EL (cell line): ENCODE measurements at places on chromosomes 2 and 18.
A peak's percentile ranks its signal among the peaks of the same experiment; 100 is the strongest.

DNA sequence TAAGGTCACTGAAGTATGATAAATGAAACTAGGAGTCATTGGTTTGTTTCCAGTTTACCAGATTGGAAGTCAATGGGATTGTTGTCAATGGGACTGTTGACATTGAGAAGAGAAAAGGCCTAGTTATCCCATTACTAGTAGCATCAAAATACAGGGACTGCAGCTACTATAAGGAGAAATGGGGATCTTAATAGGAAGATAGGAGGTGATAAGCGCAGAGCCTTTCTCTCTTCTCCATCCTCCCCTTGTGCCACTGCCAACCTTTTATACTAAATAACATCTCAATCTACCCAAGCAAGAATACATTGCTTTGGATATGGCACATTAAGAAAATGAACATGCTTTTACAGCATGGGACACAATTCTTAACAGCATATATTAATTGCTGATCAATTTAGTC, 10.5 kb upstream of the BBS5 start:
- no peak for DNase-seq

DNA sequence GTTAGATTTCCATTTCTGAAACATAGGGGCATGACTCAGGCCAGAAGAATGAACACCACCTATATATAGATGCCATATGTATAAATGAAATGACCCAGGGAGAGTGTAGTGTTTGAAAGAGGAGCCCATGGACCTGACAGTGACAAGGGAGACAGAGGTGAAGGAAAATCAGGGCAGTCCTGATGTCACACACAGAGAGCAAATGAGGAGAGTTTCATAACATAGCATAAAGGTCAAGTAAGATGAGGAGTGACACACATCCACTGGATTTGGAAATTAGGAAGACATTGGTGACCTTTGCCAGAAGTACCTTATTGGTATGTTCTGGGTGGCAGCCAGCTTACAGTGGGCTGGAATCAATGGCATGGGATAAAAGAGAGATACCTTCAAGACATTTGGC, 276.7 kb downstream of the ZNF385B start:
- DNase-seq: no peak

DNA sequence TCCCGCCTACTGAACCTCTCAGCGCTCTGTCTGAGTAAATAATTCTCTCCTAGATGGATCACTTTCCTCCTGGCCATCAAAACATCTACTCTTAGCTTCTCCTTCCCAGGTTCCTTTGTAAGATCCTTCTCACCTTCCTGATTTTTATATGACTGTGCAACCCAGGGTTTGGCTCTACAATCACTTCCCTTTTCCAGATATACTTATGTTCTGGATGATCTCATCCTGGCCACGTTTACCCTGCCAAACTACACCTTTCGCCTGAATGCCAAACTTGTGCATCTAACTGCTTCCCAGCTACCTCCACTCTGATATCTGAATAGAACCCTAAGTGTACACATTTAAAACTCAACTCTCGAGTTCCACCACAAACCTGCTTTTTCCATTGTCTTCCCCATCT, 290.5 kb upstream of the REV1 start:
- DNase-seq: no peak

DNA sequence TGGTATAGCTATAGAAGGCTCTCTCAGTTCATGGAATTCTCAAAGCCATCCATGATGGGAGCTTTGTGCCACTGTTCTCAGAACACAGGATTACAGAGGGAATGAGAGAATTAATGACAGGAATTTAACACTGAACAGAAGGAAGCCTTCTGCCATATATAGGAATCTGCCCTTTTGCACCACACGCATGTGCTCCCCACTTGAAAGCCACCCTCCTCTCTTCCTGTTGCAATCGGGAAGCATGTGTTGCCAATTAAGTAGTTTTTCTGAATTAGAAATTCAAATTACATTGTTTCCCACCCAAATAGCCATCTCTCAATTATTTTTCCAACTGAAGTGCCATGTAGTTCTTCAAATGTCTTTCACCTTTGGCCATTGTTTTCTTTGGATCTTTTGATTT, 71.3 kb downstream of the C1D start:
- no peak for DNase-seq

- DNase-seq: no peak
These were observed 92.8 kb upstream of the CDH2 start for GRCh38 chr18:28269750-28270149.

DNA sequence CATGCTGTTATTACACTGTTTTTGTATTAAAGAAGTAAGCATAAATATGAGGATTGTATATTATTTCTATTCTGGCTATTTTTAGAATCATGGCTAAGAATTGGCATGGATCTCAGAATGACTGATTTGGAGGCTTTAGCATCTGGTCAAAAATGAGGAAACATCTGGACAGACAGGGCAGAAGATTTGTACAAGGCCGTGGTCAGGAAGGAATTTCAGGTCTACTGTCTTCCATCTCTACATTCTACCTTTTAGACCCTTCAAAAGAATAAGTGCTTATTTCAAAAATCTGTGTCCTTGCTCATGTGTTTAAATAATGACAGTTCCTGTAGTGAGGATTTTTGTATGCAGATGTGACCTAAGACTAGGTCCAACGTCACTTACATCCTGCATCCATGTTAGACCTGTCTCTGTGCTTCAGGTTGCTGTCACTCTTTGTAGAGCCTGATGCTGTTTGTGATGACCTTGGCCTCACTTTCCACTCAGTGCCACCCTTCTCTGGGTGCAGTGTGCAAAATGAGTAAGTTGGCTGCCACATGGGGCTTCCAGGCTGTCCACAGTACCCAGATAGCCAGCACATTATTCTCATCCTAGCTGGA, 54.7 kb upstream of the B3GNT2 start:
- no peak for DNase-seq

DNA sequence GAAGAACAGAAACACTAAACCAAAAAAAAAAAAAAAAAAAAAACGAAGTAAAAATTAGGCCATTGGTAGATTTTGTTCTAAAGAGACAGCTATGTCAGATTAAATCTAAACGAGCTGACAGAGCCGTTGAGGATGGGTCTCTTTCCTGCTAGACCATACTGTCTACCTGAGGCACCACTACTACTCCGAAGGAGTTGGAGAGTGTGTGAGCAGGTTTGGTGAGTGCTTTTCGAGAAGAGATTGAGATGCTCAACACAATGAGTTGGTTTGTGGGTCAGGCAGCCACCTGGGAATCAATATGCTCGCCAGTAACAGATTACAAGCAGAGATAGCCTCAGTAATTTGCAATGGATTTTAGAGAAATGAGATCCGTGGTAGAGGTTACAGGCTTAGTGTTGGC, 281.5 kb upstream of the EPAS1 start:
- DNase-seq: no peak

DNA sequence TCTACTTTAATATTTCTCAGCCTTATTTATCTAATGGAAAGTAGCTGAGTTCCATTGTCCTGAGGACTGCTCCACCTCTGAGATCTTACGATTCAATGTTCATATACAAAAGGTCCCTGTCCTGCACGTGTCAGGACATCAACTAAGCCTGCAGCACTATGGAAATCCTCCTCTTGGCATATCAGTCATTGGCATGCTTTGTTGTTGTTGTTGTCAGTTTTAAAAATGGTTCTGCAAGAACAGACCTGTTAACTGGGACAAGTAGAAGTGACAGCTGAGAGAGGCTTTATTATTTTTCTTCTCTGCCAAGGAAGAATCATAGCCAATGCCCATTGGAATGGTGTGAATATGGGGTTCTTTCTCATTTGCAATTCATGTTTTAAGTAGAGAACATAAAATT, 450.1 kb upstream of the PKDCC start:
- DNase-seq: no peak

DNA sequence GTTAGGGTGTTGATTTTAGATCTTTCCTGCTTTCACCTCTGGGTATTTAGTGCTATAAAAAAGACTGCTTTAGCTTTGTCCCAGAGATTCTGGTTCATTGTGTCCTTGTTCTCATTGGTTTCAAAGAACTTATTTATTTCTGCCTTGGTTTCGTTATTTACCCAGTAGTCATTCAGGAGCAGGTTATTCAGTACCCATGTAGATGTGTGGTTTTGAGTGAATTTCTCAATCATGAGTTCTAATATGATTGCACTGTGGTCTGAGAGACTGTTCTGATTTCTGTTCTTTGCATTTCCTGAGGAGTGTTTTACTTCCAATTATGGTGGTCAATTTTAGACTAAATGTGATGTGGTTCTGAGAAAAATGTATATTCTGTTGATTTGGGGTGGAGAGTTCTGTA, 167.1 kb upstream of the KYNU start:
- no peak for DNase-seq

- DNase-seq: no peak
These were observed 146.4 kb upstream of the MAP2 start for GRCh38 chr2:209277444-209277843.

DNA sequence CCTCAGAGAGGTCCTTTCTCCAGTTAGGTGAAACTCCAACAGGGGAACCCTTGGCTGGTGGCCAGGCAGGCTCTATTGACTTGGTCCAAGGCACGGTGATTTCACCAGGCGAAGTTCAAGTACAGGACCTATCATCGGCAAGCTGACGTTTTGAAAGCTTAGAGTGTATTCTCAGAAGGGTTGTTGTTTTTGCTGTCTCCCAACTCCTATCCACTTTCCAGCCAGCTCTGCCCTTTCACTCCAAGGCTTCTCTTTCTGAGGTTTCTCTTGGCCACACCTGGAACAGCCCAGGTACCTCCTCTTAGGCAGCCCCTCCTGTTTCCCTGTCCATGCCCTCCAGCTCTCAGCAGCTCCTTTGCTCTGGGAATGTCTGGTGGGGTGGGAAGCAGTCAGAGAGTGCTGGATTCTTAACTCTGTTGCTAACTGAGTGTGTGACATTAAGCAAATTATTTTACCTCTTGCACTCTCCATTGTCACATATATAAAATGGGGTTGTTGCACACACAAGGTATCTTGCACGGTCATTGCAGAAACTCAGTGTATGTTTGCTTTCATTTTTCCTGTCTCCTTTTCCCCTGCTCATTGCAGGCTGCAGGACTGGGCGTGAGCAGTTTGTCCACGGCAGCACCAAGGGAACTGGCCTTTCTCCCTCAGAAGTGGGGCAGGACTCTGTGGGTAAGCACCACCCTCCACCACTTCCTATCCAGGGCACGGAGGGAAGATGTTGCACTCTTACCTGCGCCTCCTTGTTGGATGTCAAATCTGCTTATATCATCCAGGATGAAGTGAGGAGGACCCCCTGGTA, 30.2 kb downstream of the CAPN13 start:
- DNase-seq: no peak

DNA sequence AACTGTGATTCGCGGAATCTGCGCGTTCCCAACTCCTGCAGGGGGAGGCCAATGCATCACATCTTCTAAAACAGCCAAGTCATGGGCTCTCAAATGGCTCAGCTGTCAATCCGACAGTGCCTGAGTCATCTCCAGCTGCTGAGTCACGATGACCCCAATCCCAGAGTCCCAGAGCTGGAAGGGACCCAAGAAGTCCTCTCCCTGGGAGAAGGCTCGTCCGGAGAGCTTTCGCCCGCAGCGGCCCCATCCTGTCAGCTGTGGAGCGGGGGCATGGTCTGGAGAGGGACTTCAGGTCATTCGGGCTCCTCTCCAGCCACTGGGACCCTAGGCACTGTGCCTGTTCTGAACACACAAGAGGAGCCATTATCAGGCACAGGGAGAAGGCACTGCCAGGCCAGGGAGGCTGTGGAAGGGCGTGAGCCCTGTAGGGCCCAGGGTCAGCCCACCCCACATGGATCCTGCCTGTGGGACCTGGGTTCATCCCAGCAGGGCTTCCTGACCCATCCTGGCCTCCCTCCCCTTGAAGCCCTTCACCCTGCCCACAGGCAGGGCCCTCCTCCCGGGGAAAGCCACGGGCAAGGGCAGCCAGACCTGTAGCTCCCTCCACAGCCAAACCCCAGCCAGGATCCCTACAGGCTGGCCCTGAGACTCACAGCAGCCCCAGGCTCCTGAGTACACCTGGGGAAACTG, 47.6 kb upstream of the GPC1 start:
- DNase-seq: peak; percentile 98

DNA sequence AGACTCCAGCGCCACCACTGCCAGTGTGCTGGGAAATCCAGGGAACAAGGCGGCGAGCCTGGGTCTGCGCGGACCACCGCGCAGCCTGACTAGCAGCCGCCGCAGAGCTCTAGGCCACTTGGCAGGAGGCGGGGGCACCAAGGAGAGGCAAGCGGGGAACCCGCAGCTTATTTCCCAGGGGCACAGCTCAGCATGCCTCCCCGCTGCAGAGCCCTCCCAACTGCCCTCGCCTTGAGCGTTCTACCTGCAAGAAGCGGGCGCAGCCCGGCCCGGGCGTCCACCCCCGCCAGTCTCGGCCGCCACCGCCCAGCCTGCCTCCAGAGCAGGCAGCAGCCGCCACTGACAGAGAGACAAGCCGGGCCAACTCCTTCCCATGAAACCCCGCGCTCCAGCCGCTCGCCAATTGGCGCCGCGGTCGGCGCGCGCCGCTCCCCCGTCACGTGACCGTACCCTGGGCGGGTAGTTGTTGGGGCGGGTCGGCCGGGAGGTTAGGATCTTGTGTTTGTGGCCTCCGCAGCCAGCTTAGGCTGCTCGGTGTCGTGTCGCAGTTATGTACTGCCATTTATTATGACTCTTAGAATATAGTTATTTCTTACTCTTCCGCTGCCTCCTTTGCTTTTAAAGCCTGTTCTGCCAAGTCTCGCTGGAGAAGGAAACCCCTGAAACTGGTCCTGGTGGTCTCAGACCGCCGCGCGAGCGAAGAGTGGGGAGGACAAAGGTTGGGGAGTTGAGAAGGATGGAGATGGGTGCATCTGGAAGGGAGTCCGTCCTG, at the start of gene LNPK:
TSS of gene LNPK (minus strand) at position 352 of the 772 bp plus-strand sequence. CDS start 6,683 bp downstream, outside the sequence.
- DNase-seq: peak; percentile 89

- no peak for DNase-seq
These were observed 194.7 kb upstream of the PXDN start for GRCh38 chr2:1938986-1939385.

- DNase-seq: no peak
These were observed 11.4 kb downstream of the G6PC2 start for GRCh38 chr2:168912466-168912865.

DNA sequence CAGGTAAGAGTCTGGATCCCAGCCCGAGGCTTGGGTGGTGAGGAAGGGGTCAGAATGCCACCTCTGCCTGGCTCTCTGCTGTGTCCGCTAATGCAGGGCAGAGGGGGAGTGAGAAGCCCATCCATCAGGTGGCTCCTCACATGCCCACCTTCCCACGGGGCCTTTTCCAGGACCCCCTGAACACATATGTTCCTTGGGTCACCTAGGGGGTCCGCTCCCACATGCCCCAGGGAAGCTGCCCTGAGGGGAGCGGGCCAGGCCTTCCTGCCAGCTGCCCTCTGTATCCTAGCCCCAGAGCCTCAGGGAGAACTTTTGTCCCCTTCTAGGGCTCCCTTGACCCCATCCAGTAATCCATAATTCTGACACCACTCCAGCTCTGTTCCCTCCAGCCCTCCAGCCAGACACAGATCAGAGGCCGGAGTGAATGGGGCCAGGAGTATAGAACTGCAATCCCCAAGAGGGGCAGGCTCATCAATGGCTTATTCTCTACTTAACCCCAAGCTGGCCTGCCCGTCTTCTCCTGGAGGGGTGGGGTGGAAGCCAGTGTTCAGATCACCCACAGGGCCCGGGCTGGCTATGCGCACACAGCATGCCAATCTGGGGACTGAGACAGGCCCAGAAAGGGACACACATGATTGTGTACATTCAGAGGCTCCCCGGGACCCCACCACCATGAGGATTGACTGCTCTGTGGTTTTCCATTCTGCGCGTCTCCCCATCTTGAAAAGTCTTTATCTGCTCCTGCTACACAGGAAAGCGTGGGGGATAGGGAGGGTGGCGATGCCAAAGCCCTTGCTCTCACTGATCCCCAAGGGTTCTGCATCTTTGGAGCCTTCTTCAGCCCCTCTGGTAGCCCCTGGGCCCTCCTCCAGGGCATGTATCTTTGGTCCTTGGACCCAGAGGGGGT, 1.1 kb downstream of the EMILIN1 start:
- DNase-seq: peak; percentile 26

GRCh38 chr2:112718863-112719370, 1.9 kb upstream of the NT5DC4 start:
- no peak for DNase-seq

GRCh38 chr2:37526323-37526722, 145.1 kb downstream of the CDC42EP3 start:
- DNase-seq: no peak
